ENCODE measurements at places on chromosomes 16 and 17. TPM values are rescaled to one million over a fixed set of nuclear protein-coding genes. Genes with fewer than 3 reads are reported as not detected.

The STX1B gene
- total RNA-seq = 4.1 TPM

The GTF3C1 gene
- total RNA-seq = 77.5 TPM

The TAC4 gene
- total RNA-seq = not detected

The ADORA2B gene
- total RNA-seq = 27.8 TPM

The CACNG4 gene
- not detected for total RNA-seq

The OTOP2 gene
- total RNA-seq = not detected

DNA sequence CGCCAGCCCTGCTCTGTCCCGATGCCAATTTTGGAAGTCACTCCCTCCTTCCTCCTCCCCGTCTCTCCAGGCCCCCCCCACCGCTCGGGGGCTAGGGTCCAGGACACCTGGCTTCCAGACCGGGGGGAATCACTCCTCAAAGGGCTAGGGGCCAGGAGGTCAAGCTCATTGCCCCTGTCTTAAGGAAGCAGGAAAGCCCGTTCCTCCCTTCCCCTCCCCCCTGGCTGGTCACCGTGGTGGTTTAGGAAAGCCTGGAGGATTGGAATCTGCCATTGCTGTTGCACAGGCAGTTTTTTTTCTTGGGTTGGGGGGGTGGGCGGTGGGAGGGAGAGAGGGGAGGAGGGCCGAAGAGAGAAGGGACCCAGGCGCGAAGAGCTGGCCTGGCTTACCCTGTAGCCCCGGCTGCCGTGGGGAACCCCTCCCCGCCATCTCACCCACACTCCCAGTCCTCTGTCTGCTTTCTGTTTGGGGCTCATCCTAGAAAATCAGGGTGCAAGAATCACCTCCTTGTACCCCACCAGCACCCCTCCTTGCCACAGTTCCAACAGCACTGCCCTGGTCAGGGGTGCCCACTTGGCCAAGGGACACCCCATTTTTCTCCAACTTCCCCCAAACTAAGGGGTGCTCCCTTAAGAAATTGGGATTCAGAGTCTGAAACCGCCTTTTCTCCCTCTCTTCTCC lies 2.9 kb upstream of the BCL6B start:
- peak; percentile 41 for DNase-seq

DNA sequence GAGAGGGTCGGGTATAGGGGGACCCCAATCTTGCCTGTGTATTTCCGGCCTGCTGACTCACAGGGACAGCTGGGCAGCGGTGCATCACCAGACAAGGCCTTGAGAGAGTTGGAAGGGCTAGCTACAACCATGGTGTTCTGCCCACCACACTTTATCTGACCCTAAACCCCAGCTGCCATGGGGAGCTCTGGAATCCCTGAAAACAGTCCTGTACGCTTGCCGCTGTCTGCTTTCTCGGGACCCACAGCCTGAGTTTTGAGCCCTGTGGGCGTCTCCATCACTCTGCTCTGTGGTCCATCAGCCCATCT lies 100.4 kb upstream of the GSE1 start:
- peak; percentile 66 for DNase-seq

DNA sequence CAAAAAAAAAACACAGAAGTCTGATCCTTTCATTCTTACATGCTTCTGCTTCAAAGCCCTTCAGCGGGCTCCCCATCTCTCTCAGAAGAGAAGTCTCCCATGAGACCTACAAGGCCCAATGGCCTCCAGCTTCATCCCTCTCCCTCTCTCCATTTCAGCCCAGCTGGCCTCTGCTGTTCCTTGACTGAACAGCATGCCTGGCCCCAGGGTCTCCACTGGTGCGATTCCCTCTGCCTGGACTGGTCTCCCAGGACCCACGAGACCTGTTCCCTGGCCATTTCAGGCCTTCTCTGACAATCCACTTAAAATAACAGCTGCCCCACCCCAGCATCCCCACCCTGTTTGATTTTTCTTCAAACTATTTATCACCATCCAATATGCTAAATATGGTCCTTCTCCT lies 91.2 kb downstream of the AIPL1 start:
- DNase-seq = no peak

DNA sequence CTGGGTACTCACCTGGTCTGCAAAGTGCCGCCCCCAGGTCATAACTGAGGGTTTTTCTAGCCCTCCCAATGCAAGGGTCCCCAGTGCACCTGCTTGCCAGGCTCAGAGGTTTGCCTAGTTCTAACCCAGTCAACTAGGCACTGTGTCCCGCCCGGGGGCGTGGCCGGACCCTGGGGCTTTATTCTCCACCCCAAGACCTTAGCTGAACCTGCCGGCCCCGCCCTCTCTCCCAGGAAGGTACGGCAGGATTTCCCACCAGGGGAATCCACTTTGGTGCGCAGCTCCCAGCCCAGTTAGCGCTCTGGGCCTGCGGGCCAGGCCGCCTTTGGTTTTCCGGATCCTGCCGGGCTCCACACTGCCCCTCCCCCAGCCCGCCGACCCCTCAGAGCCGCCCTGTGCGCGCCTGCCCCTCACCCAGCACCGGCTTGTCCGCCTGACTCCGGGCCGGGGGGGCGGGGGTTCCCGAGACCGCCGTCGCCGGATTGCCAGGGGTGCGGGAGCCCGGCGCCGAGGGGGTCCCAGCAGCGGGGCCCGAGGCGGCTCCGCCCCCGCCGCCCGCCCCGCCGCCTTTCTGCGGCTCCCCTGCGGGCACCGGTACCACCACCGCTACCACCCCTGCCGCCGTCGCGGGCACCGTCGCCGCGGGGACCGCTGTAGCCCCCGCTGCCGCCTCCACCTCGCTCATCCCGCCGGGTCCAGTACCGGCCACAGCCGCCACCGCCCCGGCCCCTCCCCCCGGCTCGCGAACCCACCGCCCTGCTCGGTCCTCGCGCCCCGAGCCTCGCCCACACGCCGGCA lies 424 bp downstream of the YBX2 start:
- no peak for DNase-seq

GRCh38 chr16:67016143-67016542 lies 12.8 kb upstream of the CBFB start:
- DNase-seq = no peak

DNA sequence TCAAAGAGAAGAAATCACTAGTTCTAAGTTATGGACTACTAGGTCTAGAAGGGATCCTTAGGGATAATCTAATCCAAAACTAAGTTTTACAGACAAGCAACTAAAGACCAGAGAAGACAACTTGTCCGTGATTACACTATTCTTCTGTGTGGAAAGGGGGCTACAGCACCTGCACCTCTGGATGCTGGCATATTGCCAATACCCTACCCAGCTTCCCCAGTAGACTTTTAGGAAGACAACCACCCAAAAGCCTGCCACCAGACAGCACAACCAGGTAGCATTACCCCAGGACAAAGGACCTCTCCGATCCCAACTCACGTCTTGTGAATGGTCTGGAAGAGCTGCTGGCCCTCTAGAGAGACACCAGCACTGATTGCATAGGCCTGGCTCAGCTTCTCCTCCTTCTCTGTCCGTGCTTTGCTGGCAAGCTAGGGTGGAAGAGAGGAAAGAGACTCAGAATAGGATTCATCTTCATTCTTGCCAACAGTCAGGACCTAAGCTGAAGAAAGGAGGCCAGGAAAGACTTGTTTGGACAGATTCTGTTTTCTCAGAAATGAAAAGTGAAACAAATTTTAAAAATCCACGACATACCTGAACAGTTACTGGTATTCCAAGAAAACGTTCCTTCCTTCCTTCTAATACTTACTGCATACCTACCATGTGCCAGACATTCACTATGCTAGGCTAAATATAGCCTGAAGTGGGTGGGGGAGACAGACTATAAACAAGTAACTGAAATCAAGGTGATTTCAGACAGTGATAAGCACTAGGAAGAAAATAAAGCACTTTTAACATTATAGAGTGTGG lies 25.3 kb upstream of the TMEM101 start:
- no peak for DNase-seq

DNA sequence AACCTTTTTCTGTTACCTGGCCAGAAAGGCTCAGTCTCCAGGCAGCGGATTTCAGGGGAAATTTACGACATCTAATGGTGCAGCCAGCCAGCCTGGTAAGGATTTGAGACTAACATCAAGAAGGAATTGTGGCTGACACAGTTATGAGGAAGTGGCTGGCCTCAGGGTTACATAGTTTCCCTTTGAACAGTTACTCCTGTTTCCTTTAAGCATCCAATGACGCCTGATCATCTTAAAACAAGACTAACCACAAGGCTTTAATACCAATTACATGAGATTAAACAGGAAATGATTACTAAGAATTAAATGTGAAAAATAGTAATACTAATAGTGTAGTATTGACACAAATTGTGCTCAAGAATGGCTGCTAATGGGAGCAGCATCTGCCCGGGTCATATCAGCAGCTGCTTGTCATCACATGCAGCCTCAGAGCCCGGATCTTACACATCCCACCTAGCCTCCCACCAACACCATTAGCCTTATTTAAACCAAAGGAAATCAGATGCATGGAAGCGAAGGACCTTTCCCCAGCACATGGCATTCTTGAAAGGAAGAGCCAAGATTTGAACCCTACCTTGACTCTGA lies 431.8 kb downstream of the PMP22 start:
- DNase-seq = no peak

GRCh38 chr17:413016-413350 lies 60.4 kb upstream of the RPH3AL start:
- DNase-seq = no peak

GRCh38 chr17:46770818-46771560 lies 47.5 kb downstream of the WNT3 start:
- DNase-seq = peak; percentile 21

DNA sequence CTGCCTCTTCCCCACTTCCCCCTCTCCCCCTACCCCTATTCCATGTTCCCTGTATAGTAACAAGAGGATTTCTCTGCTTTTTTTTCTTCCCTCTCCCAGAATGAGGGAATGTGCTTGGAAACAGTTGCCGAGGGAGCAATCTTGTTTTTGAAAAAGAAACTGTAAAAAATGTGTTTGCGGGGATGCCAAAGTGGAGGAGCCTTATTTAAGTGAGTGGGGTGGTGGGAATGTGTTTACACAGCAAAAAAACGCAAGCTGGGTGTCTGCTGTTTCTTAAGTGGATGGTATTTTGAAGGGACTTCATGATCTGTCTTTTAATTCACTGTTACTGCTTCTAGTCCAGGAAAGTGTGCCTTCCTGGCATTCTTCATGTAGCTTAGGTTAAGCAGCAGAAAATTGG lies 254.4 kb downstream of the SHISA9 start:
- no peak for DNase-seq

- DNase-seq = no peak
Measured at GRCh38 chr17:68368387-68368786, 77.1 kb downstream of the ARSG start.

DNA sequence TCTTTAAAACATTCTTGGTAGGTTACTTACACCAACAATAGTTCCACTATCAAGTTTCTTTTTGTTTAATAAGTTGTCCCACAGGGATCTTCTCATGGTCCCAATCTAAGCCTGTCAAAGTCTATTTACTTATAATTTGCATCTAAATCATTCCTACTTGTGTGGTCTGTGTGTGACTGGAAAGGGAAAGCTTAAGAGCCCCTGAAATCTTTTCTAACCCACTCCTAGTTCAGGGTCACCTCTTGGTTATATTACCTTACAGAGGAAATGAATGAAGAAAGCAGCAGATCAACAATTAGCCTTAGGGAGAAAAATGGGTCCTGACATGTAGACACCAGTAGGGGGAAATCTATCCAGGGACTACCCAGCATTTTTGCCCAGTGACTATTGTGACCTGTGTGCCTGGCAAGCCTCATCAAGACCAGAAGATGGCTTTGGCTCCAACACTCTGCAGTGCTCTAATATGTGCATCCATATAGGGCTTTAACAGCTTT lies 110.4 kb upstream of the HAS3 start:
- peak; percentile 64 for DNase-seq

DNA sequence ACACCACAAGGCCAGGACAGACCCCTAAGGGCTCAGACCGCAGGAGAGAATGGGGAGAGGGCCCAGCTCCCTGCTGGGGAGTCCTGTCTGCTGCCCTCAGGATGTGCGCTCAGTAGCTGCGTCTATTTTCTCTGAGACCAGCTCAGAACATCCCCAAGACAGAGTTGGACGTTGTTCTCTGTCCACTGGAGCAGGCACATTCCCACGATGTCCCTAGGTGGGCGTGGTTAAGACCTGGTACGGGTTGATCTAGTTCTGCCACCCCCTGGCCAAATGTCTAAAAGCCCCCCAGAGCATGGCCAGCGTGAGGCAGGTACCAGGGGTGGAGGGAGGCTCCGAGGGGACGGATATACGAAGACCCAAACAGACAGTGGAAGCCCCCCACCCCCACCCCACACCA lies 842 bp upstream of the CALB2 start:
- DNase-seq = no peak

DNA sequence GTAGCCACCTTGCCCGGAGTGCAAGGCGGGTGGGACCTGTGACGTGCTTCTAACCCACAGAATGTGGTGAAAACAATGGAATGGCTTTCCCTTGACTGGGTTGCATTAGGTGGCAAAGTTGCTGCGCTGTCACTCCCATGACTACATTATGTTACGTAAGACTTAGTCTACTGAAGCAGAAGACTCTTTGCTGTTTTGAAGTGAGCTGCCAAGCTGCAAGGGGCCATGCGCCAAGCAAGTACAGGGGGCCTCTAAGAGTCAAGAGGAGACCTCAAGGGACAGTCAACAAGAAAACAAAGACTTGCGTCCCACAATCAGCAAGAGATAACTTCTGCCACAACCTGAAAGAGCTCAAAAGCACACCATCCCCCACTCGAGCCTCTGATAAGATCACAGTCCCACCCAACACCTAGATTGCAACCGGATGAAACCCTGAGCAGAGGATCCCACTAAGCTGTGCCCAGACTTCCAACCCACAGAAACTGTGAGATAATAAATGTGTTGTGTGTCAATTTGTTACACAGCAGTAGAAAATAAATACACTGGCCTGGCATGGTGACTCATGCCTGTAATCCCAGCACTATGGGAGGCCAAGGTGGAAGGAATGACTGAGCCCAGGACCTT lies 16.5 kb downstream of the ANKRD11 start:
- DNase-seq = no peak

DNA sequence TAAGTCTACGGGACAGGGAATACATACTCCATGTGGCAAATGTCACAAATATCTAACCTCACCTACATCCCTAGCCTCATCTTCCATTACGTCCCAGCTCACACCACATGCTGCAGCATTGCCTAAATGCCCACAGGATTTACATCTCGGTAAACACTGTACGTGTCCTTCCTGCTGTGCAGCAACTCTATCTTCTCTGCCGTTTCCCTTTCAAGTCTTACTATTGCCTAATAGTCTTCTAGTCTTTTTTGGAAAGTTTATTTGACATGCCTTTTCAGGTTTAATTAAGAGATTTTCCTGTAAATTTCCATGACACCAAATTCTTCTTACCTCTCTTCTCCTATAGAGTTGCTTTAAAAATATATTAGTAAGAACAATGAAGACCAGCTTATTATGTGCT lies 120.5 kb downstream of the HS3ST4 start:
- DNase-seq = no peak

DNA sequence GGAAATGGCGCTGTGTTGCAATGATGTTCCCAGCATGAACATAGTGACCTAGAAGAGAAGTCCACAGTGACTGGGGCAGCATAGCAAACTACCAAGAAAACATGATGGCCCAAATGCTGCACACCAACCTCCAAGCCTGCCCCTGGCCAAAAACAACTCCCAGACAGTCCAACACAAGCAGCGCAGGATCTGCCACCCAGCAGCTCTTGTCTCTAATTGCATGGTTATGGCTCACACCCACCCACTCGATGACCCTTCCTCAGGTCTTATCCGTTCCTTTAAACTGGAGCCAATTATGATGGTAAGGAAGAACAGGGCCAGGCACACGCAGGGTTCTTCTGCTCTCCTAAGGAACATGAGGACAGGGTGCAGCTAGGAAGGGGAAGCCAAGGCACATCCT lies 2.9 kb downstream of the MRPL27 start:
- DNase-seq = no peak

GRCh38 chr17:77451245-77451893 lies 310.6 kb downstream of the SEC14L1 start:
- peak; percentile 12 for DNase-seq

- DNase-seq = no peak
Measured at GRCh38 chr16:75081179-75081859, 35.3 kb downstream of the LDHD start.

Data from LHCN-M2 (cell line).